Stimulated activated naive CD8-positive, alpha-beta T cell treated with anti-CD3 and anti-CD28 coated beads, Interleukin-15, amount 100 ng/mL, for 72 hours (primary cell): ENCODE measurements at places on chromosomes 7 and 10.
A peak's percentile ranks its signal among the peaks of the same experiment; 100 is the strongest.

DNA sequence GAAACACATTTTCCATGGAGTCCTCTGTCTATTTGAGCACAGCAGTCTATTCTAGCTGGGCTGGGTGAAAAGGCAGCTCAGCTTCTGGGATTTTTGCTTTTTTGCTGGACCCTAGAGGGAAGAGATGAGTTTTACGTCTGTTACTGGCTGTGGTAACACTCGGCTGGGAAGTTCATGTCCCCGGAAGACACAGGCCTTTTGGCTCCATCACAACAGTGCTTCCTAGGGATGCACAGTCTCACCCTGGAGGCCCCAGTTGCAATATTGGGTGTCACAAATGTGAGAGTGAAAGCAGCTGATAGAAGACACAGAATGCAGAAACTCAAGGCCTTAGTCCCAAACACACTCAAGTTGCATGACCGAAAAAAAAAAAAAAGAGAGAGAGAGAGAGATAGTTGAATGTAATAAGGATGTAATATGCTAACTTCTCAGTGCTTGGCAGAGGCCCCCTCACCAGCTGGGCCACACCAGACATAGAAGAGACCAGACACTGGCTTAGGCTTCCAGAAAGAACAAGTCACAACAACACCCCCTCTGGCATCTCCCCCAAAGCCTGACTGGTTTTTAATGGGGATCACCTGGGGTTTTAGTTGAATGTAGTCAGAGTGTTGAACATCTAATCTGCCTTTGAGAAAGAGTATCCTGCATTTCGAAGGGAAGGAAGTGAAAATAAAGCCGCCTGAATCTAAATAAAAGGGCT is 545.4 kb upstream of the FZD8 start:
- no peak for DNase-seq

- DNase-seq = no peak
Observed at GRCh38 chr10:51109801-51110533, 35.7 kb downstream of the PRKG1 start.

GRCh38 chr7:50743016-50743415 is 39.7 kb downstream of the GRB10 start:
- no peak for DNase-seq

GRCh38 chr10:121252756-121253155 is 345.5 kb downstream of the FGFR2 start:
- no peak for DNase-seq

- no peak for DNase-seq
Observed at GRCh38 chr10:31876652-31877352, 51.8 kb downstream of the ARHGAP12 start.

GRCh38 chr10:55351431-55351830 is 550.4 kb upstream of the PCDH15 start:
- no peak for DNase-seq

DNA sequence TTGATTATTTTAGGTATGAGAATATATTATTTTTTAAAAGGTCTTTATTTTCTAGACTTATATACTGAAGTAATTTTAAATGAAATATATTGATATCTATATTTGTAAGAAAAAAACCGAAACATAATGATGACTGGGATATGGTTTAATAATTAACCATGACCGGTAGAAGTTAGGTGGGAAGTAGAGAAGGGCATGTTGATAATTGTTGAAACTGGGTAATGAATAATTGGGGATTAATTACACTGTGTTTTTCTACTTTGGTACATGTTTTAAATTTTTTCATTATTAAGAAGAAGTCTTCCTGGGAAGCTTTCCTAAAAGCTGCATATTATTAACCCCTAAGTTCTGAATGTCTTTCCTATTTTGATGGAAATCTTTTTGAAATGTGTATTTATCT is 16.3 kb downstream of the TSPAN12 start:
- no peak for DNase-seq

- DNase-seq = no peak
Observed at GRCh38 chr7:48847917-48848316, 76.4 kb upstream of the CDC14C start.

GRCh38 chr10:34254596-34254995 is 560.5 kb downstream of the PARD3 start:
- DNase-seq = peak; percentile 62

- DNase-seq = no peak
Observed at GRCh38 chr7:158125091-158125490, 462.5 kb downstream of the PTPRN2 start.

DNA sequence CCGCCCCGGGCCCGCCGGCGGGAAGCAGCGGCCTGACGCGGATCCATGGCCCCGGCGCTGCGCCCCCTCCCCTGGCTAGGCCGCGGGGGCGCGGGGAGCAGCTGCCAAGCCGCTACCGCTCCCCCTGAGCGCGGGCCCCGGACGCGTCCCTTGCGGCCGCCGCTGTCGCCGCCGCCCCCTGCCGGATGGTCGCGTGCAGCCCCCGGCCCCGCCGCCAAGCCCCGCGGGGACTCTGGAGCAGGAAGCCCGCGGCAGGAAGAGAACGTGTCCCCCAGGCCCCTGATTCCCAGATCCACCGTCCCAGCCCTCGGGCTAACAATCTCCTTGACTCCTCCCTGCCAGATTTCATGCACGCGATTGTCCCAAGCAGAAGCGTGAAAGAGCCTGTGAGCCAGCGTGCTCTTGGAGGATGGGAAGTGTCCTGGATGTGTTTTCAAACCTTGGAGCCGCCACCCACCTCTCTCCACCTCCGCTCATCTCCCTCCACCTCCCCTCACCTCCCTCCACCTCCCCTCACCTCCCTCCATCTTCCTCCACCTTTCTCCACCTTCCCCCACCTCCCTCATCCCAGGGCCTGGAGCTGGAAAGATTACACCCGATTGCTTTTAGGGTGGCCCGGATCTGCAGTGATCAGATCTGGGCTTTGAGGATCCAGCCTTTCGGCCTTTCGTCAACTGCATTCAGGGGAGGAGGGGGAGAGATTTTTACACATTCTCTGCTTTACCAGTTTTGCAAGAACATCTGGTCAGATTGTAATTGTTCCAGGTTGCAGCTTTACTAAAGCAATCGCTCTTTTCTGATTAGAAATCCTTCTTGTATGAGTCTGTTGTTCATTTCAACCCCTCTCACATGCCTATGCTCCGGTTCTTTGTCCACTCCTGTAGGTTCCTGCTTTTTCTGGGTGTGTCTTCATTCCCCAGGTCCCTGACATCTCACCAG is 570 bp upstream of the PRTFDC1 start:
- peak; percentile 61 for DNase-seq

- no peak for DNase-seq
Observed at GRCh38 chr10:77416311-77417135, 221.1 kb downstream of the KCNMA1 start.

- DNase-seq = no peak
Observed at GRCh38 chr7:23043441-23043840, 29.5 kb upstream of the HYCC1 start.

DNA sequence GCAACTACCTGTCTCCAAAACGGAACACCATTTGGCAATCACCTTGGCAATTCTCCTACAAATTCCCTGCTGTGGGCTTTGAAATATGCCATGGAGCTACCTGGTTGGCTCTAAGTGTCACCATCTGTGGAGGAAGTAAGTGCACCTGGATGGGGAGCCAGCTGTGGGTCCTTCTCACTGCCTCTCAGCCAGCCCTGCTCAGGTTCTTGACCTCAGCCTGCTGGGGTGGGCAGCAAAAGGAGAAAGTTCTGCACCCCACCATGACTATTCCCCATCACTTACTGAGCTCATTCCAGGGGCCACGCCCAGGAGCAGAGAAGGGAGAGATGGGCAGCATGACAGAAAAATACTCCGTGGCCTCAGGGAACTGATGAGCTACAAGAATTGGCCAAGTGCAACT is 158.7 kb downstream of the TNS3 start:
- no peak for DNase-seq

DNA sequence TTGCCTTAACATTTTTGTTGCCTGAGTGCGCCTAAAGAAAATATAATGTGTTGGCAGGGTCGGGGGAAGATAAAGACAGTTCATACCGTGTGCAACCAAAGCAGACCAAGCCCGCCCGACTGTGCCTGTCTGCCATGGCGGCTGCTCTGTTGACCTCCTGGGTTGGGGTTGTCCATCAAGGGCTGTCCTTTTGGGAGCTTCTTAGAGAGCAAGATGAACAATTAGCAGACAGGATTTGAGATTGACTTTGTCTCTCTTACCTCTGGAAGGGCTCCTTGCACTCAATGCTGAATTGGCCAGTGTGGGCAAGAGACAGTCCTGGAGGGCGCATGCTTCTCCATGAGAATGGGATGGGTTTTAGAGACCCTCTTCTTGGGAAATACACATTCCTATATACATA is 319.6 kb downstream of the GLRX3 start:
- no peak for DNase-seq

GRCh38 chr10:108465871-108466641 is 1301.5 kb upstream of the SORCS1 start:
- DNase-seq = no peak

GRCh38 chr10:24370877-24371276 is 161.9 kb downstream of the KIAA1217 start:
- DNase-seq = no peak

DNA sequence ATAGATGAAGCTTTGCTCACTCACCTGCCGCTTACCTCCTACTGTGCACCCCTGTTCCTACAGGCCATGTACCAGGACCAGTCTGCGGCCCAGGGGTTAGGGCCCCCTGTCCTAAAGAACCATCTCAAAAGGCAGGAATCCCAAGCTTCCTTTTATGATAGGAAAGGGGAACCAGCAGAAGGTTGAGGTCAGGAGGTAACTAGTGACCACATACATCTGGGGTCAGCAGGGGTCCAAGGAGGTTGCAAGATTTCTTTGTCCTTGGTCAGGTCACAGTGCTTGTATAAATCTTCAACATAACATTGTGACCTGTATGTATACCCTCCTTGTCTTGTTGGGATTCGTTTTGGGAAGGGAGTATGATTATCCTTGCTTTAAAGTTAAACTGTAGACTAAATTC is 73.8 kb downstream of the OAT start:
- DNase-seq = no peak

GRCh38 chr10:35854661-35855060 is 212.6 kb upstream of the FZD8 start:
- DNase-seq = no peak

DNA sequence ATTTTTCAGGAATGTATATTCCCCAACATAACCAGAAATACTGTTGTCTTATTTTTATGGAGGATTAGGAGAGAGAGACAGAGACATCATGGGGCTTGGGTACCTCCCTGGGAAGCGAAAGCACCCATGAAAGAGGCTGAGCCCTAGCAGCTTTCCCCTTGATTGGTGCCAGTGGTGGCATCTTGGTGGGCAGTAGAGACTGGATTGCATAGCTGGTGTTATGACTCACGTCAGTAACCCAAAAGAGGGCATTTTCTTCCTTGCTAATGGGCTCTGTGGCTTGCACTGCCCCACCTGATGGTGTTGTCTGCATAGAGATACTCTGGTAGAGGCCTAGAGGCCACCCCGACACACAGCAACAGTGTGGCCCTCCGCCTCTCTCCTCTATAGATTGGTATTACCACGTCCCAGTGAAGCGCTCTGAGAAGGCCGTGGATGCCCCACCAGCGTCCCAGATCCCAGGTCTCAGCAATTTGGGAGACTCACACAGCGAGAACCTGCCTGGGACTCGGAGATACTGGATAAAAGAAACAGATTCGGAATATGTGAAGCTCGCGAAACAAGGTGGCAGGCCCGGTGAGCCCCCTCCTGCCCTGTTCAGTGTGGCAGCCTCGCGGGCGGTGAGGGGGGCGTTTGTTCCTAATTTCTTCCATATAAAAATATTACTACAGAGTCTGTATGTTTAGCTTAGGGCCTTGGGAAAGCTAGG is 5.8 kb downstream of the C7orf57 start:
- no peak for DNase-seq

- DNase-seq = no peak
Observed at GRCh38 chr10:28833313-28833712, 156.0 kb downstream of the BAMBI start.

DNA sequence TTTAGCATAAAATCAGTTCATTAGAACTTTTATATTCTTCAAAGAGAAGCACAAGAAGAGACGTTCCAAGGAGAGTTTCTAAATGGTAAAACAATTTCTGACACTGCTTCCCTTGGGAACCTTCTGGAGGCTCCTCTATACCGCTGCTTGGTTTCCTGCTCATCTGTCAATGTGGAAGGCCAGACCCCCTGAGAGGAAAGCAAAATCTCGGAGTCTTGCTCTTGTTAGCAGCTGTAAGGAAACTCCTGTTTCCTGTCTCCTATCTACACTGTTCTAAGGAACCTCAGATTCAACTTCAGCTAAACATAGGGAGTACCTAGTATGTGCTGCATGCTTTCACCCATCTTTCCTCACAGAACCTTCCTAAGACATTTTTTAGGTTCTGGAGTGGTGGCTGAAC is 322.2 kb downstream of the BMPER start:
- no peak for DNase-seq

DNA sequence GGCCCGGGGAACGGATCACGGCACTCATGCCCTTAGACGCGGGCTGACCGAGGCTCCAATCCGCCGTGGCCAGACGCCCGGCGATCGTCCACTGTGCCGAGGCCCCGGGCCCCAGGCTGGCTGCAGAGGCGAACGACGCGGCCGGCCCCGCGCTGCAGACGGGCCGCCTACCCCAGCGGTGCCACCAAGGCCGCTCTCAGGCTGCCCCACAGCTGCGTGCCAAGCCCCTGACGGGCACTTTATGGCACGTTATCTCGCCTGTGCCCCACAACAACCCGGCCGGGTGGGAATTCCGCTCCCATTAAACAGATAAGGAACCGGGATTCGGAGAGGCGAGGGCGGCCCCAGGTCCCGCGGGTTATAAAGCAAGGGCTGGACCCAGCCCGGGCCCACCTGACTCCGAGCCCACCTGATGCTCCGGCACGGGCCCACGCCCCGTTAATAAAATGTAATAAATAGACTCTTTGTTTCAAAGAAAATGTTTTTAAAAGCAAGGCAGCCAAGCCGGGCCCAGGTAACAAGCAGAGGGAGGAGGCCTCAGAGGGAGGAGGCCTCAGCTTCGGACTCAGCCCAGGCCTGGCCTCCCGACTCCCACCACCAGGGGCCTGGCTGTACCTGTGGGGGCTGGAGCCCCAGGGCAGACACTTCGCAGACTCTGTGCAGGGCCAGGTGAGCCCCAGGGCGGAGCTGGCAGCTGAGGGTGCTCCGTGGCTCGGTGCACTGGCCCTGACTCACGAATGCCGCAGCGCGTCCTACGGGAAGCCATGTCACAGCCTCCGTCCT is 79.7 kb downstream of the FOXL3 start:
- no peak for DNase-seq

- DNase-seq = peak; percentile 79
Observed at GRCh38 chr10:30534465-30535144, 94.9 kb downstream of the LYZL2 start.

DNA sequence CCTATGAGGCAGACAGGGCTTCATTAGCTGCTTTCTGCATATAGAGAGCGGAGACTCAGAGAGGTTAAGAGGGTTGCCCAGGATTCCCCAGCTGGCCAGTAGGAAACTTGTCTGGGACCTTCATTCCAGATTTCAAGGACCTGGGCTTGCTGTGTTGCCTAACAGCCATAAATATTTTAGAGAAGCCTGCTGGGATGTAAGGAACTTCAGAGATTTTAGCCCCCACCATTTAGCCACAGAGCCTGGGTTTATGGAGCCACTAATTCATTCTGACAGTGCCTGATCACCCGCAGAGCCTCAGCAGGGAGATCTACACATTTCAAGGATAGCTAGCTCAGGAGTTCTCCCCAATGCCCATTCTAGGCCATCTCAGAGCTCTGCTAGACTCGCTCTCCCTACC is 56.6 kb upstream of the TRUB1 start:
- DNase-seq = no peak
